T47D (cell line): ENCODE measurements at places on chromosomes 2 and 18.

- no peak for DNase-seq
Measured at GRCh38 chr2:171404719-171405118, 29.1 kb downstream of the METTL8 start.

GRCh38 chr2:47035615-47036488 lies 119.3 kb downstream of the STPG4 start:
- no peak for DNase-seq

GRCh38 chr2:240790370-240791220 lies 29.4 kb downstream of the KIF1A start:
- no peak for DNase-seq

- no peak for DNase-seq
Measured at GRCh38 chr2:239905306-239905705, 119.8 kb downstream of the NDUFA10 start.

- no peak for DNase-seq
Measured at GRCh38 chr2:41909584-41909983, 138.2 kb upstream of the PKDCC start.

- DNase-seq, result peak; percentile 55
Measured at GRCh38 chr2:27085673-27086089, 891 bp upstream of the KHK start.

- DNase-seq, result no peak
Measured at GRCh38 chr2:13335862-13336535, 619.3 kb downstream of the TRIB2 start.

DNA sequence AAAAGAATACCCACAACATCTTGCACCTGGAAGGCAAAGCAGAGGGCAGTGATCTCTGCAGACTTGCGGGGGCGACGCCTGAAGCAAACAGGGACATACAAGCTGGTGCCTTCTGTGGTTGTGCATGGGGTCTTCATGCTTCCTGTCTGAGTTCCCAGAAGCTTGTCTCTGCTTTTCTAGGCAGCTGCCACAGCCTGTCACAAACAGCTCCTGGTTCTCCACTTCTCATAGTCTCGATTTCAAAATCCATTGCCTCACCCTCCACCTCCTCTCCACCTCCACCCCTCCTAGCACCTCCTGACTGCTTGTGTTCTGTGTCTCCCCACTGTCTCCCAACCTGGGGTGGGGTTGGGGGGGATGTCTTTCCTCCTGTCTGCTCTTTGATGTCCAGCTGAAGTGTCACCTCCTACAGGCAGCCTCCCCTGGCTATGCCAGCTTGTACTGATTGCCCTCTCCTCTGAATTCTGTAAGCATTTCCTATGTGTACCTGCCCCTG lies 1.7 kb upstream of the PROC start:
- DNase-seq, result no peak

GRCh38 chr2:231612109-231612455 lies 19.4 kb downstream of the TEX44 start:
- no peak for DNase-seq

DNA sequence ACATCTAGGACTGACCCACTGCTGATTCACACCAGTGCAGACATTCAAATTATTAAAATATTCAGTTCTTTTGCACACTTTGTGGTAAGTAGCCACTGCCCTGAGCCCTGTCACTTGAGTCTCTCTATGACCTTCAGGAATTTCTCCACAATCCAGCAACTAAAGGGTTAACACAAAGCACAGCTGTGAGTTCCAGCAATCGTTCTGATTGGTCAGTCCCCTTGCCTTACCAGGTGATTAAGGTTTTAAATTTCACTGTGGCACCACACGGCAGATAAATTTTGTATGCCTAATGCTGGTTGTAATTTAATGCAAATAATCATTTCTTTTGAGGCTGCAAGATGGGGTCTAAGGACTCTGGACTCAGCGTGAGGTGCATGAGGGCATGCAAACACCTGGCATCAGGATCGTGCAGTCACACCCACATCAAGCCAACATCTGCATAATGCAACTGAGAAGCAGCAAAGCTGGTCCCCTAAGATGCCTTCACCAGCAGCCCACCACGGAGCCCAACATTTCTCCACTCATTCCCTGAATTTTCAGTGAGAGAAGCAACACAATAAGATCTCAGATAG lies 36.6 kb downstream of the SLC14A1 start:
- DNase-seq, result no peak

- DNase-seq, result no peak
Measured at GRCh38 chr2:159531475-159531874, 84.9 kb downstream of the BAZ2B start.

DNA sequence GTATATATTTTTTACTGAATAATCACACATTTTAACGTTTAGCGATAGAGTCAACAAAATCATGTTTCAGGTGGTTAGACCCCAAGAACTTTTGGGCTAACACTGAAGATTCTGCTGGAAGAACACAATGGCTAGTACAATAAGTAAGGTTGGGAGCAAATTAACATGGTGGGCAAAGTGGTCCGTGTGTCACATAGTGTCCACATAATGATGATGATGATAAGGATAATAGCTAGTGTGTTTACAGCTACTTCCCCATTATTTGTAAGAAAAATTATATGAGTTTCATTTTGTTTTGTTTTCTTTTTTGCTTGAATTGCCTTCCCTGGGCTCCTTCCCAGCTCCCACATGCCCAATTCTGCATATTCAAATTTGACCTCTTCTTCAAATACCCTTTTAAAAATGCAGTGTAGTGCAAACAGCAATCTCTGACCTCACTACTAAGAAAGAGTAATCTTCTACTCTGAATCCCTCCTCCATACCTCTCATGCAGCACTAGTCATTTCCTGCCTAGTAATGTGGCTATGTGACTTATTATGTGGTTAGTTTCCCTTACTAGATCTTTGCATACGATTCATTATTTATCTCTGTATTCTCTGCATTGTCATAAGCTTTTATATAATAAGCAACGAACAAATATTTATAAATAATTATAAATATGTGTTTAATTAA lies 16.9 kb upstream of the VPS54 start:
- DNase-seq, result no peak

DNA sequence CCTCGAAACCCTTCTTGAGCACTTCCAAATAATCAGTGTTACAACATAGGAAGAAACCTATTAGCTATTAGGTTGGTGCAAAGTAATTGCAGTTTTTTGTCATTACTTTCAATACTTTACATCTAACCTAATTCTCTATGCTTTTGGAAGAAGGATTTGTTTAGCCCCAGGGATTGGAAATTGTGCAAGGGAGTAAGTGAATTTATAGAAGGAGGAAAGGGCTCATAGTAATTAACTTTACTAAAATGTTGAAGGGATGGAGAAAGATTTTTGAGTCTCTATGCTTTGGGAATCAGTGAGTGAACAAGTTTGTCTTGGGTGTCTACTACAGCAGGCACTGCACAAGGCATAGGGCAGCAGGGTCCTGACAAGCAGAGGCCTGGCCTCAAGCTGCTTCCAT lies 261.1 kb downstream of the EN1 start:
- no peak for DNase-seq

DNA sequence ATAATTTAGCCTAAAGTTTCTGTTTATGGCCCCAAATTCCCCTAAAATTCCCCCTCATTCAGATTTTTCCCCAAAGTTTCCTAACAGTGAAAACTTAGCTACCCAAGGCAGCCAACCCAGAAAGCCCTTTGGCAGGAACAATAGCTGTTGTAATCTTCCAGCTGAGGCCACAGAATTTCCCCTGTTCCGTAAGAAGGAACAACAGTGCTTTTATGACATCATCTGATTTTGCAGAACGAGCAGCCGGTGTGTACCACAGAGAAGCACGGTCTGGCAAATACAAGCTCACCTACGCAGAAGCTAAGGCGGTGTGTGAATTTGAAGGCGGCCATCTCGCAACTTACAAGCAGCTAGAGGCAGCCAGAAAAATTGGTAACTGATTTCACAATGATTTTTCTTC lies 6.3 kb downstream of the TNFAIP6 start:
- DNase-seq, result no peak

DNA sequence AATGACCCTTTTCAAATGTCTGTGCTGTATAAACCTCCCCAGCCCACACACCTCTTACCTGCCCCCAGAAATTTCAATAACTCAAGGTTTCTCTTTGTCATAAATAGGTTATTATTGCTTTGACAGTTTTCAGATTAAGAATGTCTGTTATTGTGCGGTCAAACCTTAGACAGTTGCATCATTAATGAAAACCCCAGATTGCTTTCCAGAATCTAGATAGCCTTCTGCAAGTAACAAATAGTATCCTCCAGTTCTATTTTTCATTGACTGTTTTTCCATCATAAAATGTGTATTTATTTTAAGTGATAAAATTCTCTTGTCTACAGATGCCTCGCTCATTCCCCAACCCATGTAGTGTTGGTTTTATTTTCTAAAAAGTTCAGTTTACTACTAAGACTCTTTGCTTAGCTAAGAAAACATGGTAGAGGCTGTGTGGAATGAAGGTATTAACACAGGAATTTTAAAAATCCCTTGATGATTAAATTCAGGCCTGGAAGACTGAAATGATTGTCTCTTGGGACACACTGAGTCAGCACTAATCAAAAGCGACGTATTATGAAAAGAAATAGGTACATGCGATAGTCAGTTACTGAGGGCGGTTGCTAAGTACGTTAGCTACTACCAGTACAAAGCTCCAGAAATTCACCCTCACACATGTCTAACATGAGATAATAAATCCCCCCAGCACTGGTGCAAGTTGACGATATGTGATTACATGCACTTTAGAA lies 38.4 kb upstream of the ITGAV start:
- DNase-seq, result no peak

DNA sequence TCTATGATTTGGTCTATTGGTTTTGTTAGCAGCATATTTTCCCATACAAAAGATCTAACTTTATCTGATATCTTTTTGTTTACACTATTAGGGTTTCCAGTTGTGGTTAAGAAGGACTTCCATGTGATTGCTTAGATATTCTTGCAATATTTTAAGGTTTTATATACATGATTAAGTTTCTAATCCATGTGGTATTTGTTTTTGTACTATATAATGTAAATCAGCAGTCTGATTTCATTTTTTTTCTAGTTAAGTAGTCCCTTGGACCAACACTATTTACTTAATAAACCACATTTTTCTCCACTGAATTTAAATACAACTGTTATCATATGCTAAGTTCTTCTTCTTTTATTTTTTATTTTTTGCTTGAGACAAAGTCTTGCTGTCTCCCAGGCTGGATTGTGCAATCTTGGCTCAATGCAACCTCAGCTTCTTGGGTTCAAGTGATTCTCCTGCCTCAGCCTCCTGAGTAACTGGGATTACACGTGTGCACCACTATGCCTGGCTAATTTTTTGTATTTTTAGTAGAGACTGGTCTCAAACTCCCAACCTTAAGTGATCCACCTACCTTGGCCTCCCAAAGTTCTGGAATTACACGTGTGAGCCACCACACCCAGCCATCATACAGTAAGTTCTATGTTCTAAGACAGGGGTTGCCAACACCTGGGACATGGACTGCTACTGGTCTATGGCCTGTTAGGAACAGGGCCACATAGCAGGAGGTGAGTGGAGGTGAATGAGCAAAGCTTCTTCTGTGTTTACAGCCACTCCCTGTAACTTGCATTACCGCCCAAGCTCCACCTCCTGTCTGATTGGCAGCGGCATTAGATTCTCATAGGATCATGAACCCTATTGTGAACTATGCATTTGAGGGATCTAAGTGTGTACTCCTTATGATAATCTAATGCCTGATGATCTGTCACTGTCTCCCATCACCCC lies 58.5 kb upstream of the RAB27B start:
- no peak for DNase-seq

DNA sequence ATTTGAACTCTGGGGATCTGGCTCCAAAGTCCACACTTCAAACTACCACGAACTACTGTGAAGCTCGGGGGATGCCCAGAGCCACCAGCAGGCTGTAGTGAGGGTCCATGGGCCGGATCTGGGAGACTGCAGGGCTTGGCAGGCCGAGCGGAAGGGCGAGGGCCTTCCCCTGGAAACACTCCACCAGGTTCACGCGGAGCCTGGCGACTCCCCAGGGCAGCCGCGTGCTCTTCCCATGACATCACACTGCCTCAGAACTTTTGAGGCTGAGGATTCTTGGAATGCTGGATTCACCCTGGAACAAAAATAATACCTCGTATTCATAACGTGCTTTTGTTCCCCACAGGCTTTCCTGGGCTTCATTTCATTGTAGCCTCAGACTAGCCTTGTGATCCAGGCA lies 201.0 kb downstream of the SMAD7 start:
- DNase-seq, result no peak

DNA sequence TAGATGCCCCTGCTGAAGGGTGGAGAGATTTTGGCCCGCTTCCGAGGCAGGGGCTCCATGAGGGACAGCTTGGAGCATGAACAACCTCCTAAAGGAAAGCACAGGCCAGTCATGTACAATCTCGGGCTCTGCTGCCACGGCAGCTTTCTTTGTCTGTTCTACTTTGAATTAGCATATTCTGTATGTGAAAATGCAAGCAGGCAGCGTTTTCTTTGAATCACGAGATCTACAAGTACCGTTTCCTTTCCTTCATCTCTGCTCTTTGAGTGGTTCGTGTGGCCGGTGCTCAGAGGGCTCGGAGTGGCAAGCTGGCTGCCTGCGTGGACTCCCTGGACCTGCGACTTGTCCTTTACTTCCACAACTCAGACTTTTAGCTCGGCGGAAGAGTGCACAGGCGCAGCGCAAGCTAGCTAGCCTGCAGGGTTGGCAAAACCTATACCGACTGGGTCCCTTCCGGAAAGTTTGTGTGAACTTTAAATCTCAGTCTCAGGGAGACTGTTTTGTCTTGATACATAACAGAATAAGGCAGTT lies 6.9 kb downstream of the TWIST2 start:
- no peak for DNase-seq

DNA sequence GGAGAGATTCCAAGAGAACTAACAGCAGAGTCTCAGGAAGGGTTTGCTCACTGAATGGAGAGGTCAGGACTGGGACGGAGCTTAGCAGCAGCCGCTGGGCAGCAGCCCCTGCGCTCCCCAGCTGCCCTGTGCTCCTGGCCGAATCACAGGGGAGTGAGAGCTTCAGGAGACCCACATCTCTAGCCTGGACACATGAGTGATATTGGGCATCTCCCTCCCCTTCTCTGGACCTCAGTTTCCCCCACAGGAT lies 511 bp downstream of the MATN3 start:
- DNase-seq, result no peak

GRCh38 chr2:74005786-74006185 lies 21.1 kb downstream of the TET3 start:
- no peak for DNase-seq

DNA sequence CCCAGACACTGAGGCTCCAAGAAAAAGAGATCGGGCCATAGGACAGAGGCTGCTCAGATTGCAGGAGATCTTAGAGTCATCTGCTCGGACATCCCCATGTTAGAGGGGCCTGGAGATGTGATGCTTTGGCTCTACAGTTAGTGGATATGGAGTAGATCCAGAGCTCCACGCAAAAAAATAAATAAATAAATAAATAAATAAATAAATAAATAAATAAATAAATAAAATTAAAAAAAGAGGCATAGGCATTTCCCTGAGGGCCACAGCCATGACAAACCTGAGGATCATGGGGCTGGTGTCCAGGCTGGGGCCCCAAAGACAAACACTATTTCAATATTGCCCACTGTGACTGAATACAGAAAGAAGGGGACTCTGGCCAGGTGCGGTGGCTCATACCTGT lies 85.5 kb downstream of the PLB1 start:
- no peak for DNase-seq

DNA sequence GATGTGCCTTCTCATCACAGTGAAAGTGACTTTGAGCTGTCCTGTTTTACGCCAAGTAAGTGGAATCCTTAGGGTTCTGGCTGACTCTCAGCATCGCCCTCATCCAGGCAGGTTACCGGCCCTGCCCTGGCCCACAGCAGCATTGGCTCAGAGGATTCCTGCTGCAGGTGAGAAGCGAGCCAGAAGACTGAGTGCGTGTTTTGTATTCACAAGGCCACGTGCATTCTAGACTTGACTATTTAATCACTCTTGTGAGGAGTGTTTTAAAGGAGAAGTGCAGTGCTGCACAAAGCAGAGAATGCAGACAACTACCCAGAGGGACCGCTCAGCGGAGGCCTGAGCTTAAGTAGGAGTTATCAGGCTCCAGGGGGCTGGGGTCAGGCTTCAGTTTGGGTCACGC lies 48.3 kb downstream of the LAMA3 start:
- DNase-seq, result no peak
